NCI-H446 treated with DMSO at 0.1 percent for 48 hours (cell line): ENCODE measurements at places on chromosomes 3 and 15.

GRCh38 chr15:67358391-67358790, 103.8 kb downstream of the IQCH start:
- DNase-seq, result no peak

DNA sequence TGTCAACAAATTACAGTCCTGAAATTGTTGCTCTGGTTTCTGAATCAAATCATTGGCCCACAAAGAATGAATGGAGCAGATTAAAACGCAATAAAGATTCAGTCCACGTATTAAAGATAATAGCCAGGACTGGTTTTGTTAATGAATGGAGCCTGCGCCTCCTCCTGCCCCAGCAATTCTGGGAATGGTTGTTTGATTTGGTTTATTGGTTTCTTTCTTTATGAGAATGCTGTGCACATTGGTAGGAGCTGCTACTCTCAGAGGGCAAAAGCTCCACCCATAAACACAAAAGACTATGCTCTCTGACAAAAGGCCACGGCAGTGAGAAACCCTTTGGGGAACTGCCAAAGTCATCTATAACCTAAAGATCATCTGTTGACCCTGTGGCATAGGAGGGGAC, 261.1 kb downstream of the ABHD5 start:
- DNase-seq, result no peak

GRCh38 chr3:146421819-146422759, 47.3 kb downstream of the PLSCR2 start:
- no peak for DNase-seq

DNA sequence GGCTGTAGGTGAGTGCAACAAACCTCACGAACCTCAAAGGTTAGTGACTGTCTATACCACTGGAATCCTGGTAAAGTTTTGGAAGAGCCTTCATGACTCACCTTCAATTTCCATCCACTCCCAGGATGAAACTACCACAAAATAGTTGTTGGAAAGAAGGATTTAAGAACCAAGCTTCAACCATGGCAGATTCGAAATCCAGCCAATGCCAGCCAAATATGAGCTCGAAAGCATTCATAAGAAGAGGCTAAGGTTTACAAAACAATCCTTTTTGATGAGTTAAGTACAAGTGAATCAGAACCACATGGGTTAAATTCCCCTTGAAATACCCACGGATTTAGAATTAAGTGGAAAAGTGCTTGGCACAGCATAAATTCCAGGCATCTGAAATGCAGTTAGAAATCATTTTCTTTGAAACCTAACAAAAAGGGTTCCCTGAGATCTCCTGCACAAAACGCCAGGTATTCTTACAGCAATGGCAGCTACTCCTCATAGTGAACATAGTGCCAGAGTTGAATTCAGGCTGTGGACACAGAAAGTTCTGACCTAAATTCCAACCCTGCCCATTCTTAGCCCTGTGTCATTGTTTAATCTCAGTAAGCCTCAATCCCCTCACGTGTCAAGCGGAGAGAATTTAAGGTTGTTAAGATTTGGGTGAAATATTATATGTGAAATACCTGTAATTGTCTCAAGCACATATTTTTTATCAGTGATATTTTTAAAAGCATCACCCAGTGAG, 89.2 kb downstream of the FBN1 start:
- DNase-seq, result no peak

DNA sequence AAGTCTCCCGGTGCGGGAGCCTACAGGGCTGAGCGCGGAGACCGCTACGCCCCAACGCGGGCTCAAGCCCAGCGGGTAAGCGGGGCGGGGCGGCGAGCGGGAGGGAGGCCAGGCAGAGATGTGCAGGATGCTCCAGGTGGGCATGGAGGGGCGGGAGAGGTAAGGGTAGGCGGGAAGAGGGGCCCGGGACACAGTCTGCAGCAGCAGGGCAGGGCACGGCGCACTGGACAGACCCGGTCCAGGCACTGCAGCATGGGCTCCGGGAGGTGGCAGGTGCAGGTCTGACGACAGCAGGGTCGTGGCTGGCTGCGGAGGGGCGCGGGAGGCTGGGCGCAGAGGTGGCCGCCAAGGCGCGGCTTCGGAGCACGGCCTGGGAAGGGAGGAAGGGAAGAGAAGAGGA, 102.8 kb downstream of the GABRB3 start:
- no peak for DNase-seq

GRCh38 chr15:98452238-98452637, 196.1 kb upstream of the IGF1R start:
- DNase-seq, result no peak

GRCh38 chr15:96339619-96340347, 9.3 kb downstream of the NR2F2 start:
- no peak for DNase-seq

DNA sequence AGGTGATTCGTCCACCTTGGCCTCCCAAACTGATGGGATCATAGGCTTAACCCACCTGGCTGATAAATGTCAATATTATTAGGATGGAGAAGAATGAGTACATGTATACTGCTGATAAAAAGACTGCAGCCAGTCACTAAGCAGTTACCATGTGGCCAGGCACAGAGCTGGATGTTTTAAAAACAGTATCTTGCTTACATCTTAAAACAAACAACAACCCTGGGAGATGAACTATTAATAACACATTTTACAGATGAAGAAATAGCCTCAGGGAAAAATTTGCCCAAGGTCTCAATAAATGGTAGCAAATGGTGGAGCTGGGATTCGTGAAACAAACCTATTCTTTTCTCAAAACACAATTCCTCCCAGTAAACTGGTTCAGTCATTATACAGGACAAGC, 18.1 kb downstream of the IL17RD start:
- no peak for DNase-seq

DNA sequence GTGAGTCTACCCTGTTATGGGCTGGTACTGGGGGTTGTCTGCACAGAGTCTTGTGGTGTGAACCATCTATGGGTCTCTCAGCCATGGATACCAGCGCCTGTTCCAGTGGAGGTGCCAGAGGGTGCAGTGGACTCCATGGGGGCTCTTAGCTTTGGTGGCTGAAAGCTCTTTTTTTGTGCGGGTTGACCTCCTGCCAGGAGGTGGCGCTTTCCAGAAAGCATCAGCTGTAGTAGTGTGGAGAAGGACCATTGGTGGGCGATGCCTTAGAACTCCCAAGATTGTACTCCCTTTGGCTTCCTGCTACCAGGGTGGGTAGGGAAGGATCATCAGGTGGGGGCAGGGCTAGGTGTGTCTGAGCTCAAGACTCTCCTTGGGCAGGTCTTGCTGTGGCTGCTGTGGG, 602.6 kb downstream of the RSL24D1 start:
- no peak for DNase-seq

DNA sequence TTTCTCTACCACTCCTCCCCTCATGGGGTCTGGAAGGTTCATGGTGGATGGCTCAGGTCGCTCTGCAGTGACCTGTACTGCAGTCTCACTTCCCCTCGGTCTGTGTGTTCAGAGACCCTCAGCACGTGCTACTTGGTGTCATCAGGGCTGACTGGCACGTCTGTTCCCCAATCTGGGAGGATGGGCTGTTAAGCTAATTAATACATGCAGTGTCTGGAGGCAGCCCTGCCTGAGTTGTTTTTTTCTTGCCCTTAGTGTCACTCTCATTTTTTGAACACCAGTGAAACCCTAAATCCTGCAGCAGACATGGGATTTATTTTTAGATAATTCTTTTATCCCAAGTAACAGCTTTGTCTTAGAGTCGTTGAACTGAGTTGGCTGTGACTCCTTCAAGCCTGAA, 64.6 kb downstream of the ARNT2 start:
- DNase-seq, result no peak

DNA sequence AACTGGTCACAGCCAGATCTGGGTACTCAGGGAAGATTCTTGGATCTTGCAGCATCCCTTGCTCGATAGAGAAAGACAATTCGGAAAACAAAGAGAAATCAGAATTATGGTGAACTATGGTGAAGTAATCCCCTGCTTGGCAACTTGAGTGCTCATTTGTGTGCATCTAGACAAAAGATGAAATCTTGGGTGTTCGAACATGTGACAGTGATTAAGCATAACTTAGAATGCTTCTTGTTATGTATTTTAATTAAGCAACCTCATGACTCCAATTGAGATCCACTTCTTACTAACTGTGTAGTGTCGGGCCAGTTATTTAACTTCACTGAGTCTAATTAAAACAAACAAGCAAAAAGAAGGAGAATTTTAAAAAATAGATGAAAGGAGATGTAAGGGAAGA, 56.5 kb downstream of the ZNF385D start:
- DNase-seq, result no peak

GRCh38 chr3:63961891-63962290, 49.7 kb upstream of the SCAANT1 start:
- DNase-seq, result no peak

DNA sequence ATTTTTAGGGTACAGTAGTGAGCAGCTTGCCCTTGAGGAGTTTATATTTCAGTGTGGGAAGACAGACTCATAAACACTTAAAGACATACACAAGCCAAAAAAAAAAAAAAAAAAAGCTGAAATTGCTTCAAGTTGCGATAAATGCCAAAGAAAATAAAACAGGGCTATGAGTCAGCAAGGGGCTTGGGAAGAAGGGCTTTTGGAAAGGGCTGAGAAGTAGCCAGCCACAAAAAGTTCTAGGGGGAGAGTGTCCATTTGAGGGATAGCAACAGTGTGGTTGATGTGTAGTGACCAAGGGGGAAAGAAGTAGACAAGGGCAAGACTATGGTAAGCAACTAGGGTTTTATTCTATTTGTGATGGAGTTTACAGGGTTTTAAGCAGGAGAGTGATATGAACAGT, 185.5 kb downstream of the ADAMTS9 start:
- DNase-seq, result no peak

GRCh38 chr3:42752441-42752840, 20.6 kb downstream of the CCDC13 start:
- no peak for DNase-seq

DNA sequence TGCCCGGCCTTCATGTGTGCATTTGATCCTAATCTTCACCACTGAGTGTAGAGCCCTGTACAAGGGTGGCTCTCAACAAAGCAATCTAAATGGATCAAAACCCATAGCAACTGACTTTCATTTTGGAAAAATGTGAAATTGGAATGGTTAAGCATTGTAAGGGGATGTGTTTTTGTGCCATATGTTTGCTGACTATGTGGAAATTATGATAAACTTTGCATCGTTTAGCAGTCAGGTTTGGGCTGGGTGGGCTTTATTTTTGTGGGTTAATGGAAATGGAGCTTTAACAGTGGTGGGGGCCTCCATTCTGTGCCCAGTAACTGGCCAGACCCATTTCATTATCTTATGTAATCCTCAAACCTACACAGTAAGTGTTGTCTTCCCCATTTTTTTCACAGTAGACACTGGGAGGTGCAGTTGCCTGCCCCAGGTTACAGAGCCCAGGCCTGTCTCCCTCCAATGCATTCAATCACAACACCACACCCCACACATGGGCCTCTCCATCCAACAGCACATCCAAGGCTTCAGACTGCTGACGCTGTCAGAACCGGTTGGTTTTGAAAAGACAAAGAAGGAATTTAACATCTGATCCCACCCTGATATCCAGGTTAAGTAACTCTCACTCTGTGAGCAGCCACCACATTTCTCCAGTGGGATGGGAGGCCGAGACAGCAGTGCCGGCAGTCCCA, 136.3 kb upstream of the ABHD17C start:
- DNase-seq, result no peak

- DNase-seq, result no peak
These were observed 135.3 kb upstream of the TPM1 start for GRCh38 chr15:62907275-62907674.

- no peak for DNase-seq
These were observed 1.1 kb downstream of the ABHD14A start for GRCh38 chr3:51975852-51976549.

DNA sequence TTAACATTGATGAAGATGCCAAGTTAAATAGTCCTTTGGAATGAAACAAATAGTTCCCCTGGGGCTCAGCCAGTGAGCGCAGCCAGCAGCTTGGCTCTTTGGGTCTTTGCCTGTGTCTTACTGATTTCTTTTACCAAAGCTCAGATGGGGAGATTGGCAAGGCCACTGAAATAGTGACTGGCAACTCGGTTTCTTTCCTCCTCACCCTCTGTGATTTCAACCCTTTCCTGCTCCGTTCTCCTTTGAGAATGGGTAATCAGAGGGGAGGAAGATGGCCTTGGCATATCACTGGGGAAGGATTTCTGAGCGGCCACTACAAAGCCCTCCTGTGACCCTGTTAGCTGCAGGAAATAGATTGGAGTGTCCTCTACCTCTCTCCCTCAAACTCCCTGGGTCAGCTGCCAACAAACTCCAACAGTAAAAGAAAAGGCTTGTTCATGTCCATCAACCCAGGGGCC, 337.1 kb upstream of the LRRFIP2 start:
- DNase-seq, result peak; percentile 33

DNA sequence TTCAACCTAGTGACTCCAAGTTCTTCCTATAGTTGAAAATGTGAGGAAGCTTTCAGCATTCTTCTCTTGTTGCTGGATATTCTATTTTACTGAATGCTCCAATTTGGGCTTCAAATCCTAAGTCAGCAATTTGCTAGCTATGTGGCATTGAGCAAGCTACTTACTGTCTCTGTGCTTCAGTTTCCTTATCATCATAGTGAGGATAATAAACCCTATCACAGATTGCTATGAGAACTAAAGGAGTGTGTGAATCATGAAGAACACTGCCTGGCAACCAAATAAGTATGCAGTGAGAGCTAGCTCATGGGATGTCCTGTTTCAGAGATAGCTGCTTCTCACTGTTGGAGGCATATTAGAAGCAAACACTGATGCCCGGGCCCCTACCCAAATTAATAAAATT, 163.8 kb upstream of the CDIN1 start:
- no peak for DNase-seq

GRCh38 chr3:39013289-39013688, 38.5 kb downstream of the SCN11A start:
- DNase-seq, result no peak

DNA sequence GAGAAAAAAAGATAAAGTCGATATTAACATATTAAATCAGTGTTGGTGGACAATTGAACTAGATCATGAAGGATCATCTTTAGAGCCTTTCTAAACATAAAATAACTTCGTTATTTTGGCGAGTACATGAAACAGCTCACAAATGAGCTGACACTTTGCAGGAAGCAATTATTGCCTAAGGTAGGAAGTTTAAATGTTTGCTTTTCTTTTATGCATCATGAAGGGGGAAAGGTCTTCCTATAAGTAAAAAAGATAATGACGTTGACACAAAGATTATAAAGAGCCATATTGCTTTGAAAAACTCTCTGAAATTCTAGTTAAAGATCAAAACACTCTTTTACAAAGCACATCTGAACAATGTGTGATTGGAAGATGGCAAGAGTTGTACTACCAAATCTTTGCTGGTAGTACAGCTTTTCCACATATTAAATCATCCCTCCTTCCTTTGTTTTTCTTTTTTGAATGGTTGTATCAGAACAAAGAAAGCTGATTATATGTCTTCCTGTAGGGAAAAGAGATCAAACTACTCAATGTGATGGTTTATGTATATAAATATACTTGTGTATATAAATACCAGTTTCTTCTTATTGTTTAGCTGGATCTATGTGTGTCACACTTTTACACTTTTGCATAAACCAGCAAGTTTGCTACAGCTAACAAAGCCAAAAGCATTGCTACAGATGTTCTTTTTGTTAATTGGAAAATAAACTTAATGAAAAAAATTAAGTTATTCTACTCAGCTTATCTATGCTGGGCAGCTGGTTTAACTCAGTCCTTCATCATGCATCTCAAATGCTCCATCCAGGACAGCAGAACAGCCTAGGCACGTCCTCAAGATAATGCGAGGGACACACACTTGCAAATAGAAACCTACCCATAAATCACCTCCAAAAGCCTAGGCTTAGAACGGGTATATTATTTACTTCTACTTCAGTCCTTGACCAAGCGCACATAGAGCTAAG, 850.8 kb upstream of the ROBO1 start:
- no peak for DNase-seq

- DNase-seq, result no peak
These were observed 209.1 kb downstream of the NR1D2 start for GRCh38 chr3:24154013-24154695.

- DNase-seq, result no peak
These were observed 5.8 kb upstream of the TGFBR2 start for GRCh38 chr3:30600572-30600971.
